Foreskin melanocyte (primary cell): ENCODE measurements at places on chromosomes 12 and 14.

DNA sequence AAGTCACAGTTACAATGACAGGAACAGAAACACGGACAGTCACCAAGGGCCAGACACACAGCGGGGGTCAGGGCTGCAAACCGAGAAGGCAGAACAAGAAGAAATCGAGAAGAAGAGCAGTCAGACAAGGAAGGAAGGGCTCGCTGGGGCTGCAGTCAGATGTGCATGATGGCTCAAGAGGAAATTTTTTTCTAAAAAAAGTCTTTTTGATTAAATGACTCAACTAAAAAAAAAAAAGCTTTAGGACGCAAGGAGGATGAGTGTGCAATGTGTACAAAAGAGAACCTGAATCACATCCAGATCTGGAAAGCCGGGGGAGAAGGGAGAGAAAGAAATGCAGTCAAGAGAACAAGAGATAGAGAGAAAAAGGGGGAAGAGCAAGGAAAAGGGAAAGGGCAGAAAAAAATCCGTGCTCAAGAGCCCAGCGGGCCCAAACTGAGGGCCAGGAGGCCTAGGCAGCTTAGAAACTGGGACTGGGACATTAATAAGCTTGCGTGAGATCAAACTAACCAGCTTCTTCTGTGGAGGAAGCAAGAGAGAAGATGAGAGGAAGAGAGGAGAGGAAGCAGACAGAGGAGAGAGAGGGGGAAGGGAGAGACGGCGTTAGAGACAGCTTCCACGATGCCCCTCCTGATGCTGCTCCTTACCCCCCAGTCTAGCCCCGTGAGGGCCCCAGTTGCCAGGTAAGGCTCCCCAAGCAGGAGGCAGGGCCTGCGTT lies 6.7 kb downstream of the IFFO1 start:
- no peak for DNase-seq

DNA sequence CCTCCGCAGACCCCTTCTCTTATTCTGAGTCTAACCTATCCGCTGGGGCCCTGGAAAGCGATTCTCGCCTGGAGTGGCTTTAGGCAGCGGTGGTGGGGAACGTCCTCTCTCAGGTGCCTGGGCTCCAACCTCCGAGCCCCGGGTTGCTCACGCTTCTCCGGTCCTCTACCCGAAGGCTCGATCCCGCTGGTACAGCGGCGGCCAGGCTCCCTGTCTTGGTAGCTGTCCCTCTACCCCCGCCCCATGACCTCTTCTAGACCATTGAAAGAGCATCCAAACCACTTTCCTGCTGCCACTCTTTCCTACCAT lies 505 bp upstream of the HEBP1 start:
- DNase-seq = peak; percentile 58

GRCh38 chr12:132583736-132584135 lies 26.6 kb downstream of the LRCOL1 start:
- no peak for DNase-seq

DNA sequence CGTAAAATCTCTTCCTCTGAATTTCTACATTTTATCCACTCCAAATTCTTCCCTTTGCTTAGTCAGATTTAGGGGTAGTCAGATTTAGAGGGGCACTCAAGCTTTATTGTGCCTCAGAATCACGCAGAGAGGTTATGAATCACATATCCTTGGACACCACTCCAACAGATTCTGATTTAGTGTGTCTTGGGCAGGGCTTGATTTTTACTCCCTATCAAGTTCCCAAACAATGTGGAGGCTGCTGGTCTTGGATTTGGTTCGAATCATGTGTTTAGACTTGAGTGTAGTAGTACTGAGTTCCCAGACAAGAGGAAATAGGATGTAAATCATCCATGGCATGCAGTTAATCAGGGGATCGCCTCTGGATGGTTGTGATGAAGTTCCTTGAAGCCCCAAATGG lies 298.1 kb upstream of the CLEC14A start:
- no peak for DNase-seq

- no peak for DNase-seq
These were observed 60.0 kb downstream of the ITPK1 start for GRCh38 chr14:93055651-93056115.

DNA sequence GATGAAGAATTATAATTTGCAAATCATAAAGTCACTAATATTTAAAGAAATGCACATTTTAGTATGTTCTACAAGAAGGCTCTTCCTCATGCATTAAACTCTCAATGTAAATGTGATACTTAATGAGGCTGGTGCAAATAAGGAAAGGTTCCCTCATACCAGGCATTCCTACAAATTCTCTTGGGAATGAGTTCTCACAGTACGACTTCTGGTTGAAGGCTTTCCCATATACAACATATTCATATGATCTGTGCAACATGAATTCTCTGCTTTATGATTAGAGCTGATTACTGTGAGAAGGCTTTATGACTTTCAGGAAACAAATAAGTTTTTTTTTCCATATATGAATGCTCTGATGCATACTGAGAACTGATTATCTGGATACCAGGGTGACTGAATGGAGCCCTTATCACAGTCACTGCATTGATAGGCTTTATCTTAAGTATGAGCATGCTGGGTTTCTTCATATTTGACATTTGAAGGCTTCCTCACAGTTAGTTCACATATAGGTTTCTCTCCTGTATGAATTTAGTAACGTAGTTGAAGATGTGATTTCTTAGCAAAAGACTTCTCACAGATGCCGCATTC lies 293.9 kb downstream of the RAD51B start:
- DNase-seq = peak; percentile 51

DNA sequence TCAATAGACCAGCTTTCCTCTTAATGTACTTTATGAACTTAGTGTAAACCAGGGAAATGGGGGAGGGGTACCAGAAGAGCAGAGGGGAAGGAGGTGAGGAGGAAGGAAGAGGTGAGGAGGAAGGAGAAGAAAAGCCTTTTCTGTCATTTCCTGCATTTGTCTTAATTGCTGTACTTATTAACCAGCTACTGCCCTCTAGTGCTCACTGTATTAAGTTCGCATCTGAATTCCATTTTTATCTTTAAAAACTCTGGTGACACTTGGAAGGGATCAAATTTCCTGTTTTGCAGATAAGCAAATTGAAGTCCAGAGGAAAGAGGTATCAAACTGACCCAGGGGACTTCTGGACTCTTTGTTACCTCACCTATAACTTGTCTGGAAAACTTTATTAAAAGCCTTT lies 22.2 kb downstream of the MANSC1 start:
- DNase-seq = peak; percentile 52

GRCh38 chr12:62928632-62929031 lies 6.3 kb downstream of the PPM1H start:
- no peak for DNase-seq

GRCh38 chr12:24379433-24379832 lies 430.0 kb upstream of the SOX5 start:
- no peak for DNase-seq

DNA sequence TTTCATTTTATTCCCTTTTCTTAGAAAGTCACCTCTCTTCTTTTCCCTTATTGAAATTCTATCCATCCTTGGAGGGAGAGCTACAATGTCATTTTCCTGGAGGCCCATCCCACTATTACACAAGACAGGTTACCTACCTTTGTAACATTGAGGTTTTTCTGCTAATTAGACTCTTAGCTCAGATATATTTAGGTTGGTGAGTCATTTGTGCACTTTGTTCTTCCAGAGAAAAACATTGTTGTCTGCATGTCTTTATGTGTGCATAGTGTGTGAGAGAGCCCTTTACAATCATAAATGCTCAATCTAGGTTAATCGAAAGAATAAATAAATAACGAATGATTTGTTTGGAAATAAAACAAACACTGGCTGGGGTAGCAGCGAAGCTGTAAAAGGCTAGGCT lies 191.8 kb downstream of the DACT1 start:
- DNase-seq = no peak

GRCh38 chr12:9367201-9367600 lies 159.0 kb upstream of the PZP start:
- DNase-seq = peak; percentile 91

GRCh38 chr14:100323942-100324307 lies 786 bp downstream of the SLC25A47 start:
- DNase-seq = no peak

DNA sequence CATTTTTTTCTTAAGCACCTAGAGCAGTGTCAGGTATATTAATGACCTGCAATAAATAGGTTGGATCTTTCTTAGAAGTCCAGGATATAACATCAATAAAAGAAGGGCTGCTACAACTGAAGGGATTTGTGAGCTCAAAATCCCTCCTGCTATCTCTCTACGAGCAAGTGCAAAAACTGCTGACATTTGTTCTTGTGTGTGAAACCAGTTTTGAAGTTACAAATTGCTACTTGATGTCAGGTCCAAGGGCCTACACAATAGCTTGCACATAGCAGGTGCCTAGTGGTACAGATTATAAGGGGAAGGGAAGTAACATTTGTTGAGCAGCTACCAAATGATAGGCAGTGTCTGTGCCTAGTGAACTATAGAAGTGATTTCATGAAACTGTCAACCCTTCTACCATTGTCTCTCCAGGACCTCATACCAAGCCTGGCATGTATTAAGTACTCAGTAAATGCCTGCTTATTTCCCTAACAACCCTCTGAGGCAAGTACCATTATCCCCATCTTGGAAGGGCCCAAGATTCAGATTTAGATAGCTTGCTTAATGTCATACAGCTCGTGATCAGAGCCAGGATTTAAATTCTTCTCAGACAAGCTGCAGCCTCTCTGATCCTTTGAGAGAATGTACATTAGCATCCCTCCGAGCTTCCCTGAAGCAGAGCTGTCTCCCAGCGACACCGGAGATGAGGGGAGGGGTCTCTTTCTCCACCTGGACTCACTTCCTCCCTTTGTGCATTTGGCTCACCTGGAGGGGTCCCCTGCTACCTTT lies 300.3 kb downstream of the ZFP36L1 start:
- no peak for DNase-seq

DNA sequence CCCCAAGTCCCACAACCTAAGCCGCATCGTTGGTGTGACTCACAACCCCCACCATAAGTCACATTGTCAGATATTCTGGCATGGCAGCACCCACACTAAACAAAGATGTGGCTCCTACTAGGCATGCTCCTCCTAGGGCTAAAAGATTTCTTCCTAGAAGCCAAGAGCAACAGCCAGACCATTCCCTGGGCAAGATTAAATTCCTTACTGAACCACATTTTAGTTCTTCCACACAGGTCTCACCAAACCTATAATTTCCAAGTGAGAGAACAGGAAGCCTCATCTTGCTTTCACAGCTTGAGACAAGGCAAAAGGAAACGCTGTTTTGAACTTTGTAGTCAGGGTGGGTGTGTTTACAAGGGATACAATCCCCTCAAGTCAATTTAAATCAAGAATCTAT lies 632.8 kb downstream of the DIO2 start:
- no peak for DNase-seq

DNA sequence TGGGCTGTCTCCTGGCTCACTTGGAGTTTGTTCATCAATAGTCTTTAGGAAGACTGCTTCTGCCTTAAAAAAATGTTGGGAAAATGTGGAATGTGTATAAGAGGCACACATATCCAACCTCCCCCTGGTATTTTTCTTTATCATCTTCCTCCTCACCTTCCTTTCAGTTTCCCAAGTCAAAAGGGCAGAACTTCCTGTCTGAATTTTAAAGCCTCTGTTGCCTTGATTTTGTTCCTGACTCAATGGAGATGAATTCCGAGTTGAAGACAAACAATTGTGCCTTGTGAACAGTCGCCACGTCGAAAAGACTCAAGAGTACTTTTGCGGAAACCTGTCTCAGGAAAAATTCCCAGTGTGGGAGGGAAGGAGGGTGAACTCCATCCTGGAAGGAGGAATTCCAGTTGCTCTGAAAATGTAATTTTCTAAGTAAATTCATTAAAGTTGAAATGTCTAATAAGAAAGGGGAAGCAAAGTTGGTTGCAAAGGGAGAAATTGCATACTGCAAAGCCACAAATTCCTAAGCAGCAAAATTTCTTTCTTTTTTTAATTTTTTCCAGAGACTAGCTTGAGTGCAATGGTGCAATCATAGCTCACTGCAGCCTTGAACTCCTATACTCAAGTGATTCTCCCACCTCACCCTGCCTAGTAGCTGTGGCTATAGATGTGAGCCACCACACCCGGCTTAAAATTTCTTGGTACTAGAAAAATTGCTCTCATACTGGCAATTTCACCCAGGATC lies 50.2 kb upstream of the ELK3 start:
- DNase-seq = no peak

DNA sequence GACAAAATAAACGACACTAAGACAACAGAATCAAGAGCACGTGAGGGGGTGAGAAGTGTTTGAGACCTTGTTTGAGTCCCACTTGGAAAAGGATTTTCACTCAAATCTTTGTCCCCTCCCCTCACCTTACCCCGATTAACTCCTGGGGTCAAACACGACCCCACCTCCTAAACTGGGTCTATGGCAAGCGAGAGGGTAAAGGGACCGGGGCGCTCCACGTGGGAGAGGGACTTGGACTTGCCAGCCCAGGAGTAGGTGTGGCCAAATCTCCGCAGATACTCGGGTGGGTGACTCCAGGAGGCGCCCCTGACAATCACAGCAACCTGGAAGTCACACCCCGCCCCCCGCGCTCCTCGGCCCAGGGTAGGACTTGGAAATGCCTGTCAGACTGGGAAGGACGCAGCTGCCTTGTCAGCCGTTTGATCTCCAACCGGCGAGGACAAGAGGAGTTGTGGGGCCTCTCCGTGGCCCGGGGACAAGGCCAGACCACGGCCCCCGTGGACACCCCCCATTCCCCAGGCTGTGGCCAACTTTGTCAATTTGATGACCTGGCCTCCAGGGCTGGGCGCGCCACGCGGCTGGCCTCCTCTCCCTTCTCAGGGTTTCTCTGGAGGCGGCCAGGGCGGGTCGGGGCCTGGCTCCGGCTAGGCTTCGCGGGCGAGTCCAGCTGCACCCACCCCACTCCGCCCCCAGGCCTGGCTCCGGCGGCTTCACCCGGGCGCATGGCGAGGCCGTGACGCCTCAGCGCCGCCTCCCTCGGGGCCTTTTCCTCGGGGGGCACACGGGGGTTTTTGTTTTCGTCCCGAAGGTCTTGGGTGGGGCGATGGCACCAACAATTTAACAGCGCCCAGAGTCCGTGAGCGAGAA lies 1.1 kb upstream of the BCL11B start:
- DNase-seq = no peak

- no peak for DNase-seq
These were observed 1127.4 kb downstream of the LRFN5 start for GRCh38 chr14:42734041-42734440.

DNA sequence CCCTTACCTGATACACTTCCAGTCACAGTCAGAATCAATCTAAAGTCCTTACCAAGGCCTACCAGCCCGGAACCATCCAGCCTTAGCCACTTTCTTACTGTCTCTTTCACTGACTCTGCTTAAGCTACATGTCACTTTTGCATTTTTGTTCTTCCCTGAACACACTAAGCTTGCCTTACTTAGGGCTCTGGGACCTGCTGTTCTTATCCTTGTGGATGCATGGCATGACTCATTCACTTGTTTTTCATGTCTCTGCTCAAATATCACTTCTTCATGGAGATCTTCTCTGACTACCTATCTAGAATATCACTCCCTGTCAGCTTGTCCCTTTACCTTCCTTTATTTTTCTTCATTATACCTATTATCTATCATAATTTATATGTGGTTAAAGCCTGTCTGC lies 65.6 kb upstream of the ZDHHC17 start:
- no peak for DNase-seq

DNA sequence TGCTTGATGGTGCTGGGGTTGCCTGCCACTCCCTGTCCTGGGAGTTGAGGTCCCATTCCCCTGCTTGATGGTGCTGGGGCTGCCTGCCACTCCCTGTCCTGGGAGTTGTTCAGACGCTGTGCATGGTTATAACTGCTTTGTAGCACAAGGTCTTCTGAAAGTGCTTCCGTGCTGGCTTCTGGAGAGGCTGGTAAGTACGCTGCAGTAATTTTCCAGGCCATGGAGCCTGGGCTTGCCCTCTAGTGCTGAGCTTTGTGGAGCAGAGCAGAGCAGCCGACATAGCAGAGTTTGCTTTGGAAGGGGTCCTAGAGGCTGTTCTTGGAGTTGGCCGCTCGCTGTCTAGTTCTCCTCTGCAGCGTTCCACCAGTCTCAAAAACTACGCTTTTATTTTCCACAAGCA lies 6.3 kb downstream of the B4GALNT3 start:
- DNase-seq = no peak
